ENCODE measurements at places on chromosomes 5 and 9.

GRCh38 chr5:144812763-144813162 is 642.1 kb downstream of the KCTD16 start:
- peak; percentile 15 for DNase-seq

DNA sequence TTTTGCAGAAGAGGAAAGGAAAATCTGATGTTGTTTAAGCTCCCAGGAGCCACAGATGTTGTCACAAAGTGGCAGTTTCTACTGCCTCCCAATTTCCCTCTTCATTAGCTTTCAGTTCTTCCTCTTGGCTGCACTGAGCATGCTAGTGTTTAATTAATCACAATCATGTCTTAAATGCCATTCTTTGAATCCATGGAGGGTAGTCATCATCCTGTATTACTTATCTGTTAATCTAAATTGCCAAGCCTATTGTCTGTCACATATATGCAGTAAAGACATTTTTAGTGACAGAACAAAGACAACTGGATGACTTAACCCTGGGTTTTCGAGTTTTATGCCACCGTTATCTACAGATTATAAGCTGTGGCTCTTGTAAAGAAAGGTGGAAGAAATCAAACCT is 14.7 kb downstream of the KLHL9 start:
- no peak for DNase-seq

DNA sequence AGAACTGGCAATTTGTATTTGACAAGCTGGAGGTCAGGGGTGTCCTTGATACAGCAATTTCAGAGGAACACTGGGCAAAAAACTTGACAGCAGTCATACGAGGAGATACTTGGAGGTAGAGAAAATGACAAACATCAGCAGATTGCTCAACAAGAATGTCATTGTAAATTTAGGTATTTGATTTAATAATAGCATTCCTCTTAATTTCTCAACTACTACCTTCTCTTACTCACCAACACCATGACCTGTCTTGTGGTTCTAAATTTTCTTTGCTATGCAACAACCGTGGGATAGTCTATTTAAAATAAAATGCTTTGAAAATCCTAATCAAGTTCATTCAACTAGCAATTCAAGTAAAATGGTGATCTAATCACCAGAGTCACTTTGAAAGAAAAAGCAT is 128.4 kb downstream of the DNAH5 start:
- no peak for DNase-seq

- DNase-seq = no peak
These were observed 14.7 kb upstream of the ARRDC3 start for GRCh38 chr5:91397791-91398190.

DNA sequence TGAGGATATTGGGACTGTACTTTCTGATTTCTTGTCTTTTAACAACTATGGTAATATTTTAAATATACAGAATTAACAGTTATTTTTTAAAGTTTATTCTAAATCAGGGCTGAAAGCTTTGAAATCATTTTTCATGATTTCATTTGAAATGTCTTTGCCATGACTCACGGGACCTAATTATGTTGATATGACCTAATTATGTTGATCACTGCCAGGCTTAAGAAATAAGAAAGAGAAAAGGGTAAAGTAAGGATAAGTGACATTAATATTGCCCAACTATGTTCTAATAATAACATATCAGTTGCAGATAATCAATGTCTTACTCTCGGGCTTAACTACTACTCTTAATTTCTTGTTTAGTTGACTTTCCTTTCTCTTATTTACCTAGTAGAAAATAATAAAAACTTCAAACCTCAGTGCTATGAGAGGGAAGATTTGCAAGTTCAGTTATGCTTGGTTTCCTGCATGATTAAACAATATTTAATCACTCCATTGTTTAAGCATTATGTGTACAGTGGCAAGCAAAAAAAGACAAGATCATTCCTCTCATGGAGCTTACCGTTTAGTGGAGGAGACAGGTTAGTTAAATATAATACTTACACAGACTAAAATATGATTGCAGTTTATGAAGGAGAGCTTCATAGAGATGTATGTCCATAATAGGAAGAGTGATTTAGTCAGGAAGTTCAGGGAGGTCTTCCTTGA is 67.0 kb upstream of the EIF4EBP3 start:
- peak; percentile 7 for DNase-seq

DNA sequence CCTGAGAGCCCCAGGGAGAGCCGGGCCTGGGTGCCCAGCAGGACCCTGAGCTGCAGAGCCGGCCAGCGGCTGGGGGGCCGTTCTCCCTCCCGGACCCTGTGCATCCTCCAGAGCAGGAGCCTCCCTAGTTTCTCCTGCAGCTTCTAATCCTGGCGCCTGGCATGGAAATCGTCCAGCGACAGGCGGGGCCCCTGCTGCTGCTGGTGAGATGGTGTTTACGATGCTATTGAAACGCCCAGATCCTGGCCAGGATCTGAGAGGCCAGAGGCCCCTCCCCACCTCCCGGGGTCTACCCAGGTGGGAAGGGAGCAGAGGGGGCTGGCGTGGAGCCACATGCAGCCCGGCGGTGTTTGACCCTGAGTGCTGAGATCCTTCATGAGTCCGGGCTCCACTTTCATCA is 38.2 kb upstream of the CEP72 start:
- DNase-seq = no peak

- no peak for DNase-seq
These were observed 30.6 kb upstream of the SEMA4D start for GRCh38 chr9:89528540-89528939.

Data from AG09319 (cell line).